Activated CD8-positive, alpha-beta memory T cell treated with anti-CD3 and anti-CD28 coated beads for 24 hours (primary cell): ENCODE measurements at places on chromosomes 1 and 21.
A peak's percentile ranks its signal among the peaks of the same experiment; 100 is the strongest.

GRCh38 chr1:41006942-41007865 is 14.3 kb downstream of the SLFNL1 start:
- no peak for DNase-seq

- DNase-seq, result no peak
Measured at GRCh38 chr1:3068564-3069431, at the start of gene PRDM16. TSS of gene PRDM16 (plus strand) at chr1:3069203. CDS start at chr1:3069260, 57 bp downstream.

GRCh38 chr1:207962716-207963426 is 51.9 kb upstream of the CD34 start:
- no peak for DNase-seq

DNA sequence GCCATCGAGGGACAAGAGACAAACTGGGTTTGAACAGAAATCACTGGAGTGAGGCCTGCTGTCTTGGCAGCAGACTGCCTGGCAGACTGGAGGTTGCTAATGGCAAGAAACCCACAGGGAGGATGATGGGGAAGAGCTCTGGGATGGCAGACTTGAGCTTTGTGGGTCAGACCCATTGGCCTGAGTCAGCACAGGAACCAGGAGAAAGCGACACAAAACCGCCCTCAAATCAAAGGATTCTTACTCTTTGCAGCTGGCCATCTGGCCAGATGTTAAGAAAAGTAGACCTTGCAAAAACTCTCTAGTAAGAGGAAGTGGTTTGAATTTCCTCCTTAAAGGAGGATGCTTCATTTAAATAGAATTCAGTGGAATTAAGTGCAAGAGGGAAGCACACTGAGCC is 195.2 kb upstream of the JUN start:
- no peak for DNase-seq

DNA sequence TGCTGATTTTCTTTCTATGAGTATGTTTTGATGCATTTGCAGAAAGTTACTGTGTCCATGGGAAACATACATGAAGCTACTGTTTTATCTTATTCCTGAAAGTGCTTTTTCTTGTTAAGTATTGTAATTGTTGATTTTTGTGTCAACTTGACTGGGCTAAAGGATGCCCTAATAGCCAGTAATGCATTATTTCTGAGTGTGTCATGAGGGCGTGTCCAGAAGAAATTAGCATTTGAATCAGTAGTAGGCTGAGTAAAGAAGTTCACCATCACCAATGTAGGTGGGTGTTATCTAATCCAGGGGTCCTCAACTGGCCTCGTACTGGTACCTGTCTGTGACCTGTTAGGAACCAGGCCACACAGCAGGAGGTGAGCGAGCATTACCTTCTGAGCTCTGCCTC is 760.2 kb downstream of the PLA2G4A start:
- no peak for DNase-seq

GRCh38 chr1:231663211-231663792 is 36.7 kb downstream of the DISC1 start:
- DNase-seq, result no peak

DNA sequence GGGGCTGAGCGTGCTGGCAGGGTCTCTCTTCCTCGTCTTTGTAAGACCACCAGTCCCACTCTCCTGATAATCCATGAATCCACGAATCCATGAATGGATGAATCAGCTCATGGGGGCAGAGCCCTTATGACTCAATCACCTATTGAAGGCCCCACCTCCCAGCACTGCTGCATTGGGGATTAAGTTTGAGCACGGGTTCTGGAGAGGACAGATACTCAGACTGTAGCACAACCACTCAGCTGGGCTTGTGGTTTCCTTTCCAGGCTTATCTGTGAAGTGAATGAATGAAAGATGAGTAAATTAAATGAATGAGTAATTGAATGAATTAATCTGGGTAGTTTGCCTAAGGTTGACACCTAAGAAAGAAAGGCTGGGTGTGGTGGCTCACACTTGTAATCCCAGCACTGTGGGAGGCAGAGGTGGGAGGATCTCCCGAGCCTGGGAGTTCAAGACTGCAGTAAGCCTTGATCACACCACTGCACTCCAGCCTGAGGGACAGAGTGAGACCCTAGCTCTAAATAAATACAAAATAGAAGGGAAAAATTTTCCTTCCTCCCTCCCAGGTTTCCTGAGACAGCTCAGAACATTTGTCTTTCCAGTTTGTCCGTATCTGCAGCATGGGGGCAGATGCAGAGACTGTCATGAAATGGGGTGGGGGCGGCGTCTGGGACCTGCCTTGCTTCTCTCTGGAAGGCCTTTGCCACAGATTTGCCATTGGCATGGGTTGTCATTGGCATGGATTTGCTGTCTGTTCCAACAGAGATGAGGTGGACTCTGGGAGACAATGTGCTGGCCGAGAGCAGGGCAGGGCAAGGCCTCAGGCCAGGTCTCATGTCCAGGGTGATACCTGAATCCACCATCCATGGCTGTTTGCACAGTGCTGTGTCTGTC is 187.7 kb upstream of the C1orf174 start:
- no peak for DNase-seq

GRCh38 chr1:219153723-219154122 is 20.0 kb upstream of the LYPLAL1 start:
- DNase-seq, result no peak

GRCh38 chr1:17233675-17234320 is 15.1 kb upstream of the PADI3 start:
- no peak for DNase-seq

DNA sequence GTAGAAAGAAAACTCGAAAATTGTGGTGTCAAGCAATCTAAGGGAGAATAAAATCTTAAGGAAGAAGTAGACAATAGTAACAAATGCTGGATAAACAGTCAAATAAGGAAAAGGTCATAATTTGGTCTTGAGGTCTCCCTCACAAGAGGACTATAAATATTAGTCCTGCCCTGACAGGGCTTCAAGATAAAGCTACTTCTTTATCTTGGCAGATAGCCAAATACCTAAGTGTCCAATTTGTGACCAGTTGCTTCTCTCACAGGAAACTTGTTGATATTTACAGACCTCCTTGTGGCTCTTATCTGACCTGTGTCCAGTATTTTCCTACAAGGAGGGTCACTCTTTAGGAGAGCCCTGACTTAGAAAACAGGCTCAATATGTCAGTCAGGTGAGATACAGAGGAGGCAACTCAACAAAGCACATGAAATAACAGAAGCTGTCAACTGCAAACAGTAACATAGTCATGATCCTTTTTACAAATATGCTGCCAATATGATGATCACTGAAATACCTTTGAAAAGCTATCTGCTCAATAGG is 88.8 kb downstream of the TNNI3K start:
- no peak for DNase-seq

- peak; percentile 62 for DNase-seq
Measured at GRCh38 chr1:204992201-204992997, 50.6 kb upstream of the CNTN2 start.

DNA sequence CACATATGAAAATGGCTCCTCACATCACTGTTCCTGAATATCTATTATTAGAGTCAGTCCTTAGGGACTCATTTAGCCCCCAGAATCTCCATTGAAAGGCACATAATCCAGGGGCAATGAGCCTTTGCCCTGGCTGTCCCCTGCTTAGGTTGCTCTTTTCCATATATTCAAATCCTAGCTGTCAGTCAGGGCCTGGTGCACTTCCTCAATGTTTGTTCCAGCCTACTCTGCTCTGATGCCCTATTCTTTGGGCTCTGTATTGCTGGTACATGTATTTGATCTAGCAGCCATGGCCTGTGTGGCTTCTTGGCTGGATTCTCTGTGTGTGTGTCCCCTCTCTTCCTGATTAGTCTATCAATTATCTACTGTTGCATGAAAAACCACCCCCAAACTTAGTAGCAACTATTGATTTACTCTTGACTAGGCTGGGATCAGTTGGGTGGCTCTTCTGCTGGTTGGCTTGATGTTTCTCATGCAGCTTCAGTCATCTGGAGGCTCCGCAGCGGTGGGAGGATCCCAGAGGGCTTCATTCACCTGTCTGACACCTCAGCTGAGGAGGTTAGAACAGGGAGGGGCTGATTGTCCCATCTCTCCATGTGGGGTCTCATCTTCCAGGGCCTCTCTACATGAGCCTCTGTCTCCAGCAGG is 107.5 kb downstream of the DTL start:
- DNase-seq, result no peak

DNA sequence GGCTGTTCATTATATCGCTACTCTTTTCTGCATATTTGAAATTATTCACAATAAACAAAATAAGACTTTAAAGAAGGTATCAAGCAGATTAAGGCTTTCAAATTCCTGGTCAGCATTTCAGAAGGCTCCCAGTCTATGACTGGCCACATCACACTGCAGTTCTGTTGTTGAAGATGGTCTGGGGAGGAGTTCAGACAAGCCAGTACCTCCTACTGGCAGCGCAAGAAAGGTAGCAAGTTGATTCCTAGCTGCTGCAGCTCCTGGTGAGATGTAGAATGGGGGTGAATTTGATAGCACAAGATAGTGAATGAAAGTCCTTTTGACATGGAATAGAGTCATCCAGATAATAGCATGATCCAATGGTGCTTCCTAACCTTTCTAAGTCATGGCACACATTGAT is 88.2 kb upstream of the BEND5 start:
- no peak for DNase-seq

- DNase-seq, result no peak
Measured at GRCh38 chr1:118201524-118201923, 16.5 kb upstream of the SPAG17 start.

DNA sequence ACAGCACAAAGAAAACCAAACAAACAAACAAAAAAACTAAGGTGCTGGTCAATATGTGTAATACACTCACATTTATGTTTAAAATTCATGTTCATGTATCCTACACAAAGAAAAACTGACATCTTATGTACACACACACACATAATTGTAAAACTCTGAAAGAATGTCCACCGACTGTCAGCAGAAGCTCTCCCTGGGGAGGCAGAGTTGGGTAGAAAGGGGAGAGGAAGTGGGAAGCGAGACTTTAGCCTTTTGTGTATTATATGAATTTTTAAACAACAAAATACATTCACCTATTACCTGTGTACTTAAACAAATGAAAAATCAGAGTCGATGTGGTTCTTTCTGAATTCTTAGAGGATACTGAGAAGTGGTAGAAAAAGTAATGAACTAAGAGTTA is 88.3 kb downstream of the ABCA4 start:
- DNase-seq, result no peak

GRCh38 chr21:28916150-28916893 is 76.4 kb downstream of the LTN1 start:
- DNase-seq, result no peak

DNA sequence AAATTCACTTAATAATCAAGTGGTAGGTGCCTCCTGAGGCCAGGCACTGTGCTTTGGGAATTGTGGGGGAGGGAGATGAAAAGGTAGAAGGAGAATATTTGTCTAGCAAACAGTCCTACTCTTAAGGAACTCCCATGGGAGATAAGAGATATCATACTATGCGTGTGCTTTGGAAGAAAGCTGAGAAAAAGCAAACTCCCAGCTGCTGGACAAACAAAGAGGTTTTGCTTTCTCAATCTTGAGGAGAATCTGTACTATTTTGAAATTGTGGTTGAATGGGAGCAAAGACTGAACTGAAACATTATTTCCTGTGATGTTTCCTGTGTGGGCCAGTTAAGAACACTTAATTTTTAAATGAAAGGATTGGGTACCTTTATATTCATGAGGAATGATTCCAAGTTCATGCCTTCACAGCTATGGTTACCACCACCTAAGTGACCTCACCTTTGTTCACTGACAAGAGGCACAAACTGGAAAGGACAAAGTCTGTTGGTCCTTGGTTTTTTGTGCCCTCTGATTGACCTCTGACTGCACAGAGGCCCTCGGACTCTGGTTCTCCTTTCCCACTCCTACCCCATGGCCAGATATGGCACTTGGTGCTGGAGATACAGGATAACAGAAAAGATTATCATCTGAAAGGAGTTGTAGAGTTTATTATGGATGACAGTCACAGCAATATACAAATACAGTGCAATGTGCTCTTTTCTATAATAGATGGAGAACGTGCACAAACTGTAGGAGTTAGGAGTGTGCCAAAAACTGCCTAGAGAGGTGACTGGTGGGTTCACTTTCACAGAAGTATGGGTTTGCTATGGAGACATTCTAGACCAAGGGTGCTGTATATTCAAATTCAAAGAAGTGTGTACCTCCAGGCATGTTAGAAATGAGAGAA is 1.6 kb downstream of the CD53 start:
- no peak for DNase-seq

GRCh38 chr1:51756290-51756689 is 122.2 kb downstream of the NRDC start:
- DNase-seq, result no peak

- no peak for DNase-seq
Measured at GRCh38 chr1:8516793-8517556, 199.1 kb downstream of the SLC45A1 start.
